Foreskin fibroblast (primary cell): ENCODE measurements at places on chromosomes 6 and 20.

- no peak for DNase-seq
Observed at GRCh38 chr20:53921443-53921973, 148.9 kb downstream of the BCAS1 start.

- peak; percentile 7 for DNase-seq
Observed at GRCh38 chr6:14626556-14626955, 509.0 kb downstream of the CD83 start.

- no peak for DNase-seq
Observed at GRCh38 chr20:41618807-41619311, 682 bp upstream of the CHD6 start.

DNA sequence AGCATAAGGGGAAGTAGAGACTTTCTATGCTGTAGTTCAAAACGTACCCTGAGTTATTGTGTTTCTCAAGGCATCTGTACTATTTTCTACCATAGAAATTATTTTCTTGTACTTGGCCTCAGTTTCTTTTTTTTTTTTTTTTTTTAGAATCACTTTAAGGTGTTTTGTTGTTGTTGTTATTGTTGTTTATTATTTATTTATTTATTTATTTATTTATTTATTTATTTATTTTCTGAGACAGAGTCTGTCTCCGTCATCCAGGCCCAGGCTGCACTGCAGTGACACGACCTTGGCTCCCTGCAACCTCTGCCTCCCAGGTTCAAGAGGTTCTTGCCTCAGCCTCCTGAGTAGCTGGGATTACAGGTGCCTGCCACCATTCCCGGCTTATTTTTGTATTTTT, 179.1 kb downstream of the GRIK2 start:
- no peak for DNase-seq

DNA sequence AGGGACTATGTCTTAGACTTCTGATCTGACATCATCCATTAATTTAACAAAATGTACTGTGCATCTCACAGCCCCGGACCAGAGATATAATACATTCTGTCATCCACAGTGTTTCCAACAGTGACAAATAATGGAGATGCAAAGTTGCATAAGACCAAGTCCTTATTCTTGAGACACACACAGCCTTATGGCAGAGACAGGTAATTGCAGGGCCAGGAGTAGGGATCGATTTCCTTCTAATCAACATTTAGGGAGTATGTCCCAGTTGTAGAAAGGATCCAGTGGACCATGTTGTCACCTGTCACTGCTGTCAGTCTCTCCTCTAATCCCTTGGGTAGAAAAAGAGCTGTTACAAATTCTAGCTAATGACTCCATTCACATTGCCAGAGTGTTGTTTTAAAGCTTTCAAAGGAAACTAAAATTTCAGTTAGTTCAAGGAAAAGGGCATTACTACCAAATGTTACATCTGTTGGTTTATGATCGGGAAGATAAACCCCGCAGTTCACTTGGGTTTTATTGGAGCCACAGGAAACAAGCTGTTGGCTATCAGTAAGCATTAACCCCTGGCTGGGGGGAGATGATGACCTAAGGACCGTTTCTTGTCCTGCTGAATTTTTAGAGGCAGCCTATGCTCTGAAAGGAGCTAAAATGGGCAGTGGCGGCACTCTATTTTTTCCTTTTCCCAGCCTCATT, 111.4 kb upstream of the ATXN1 start:
- no peak for DNase-seq
